ENCODE measurements at places on chromosomes 3 and 15. TPM values are rescaled to one million over a fixed set of nuclear protein-coding genes. Genes with fewer than 3 reads are reported as not detected.

The DLL4 gene
- polyA plus RNA-seq: 13.7 TPM

The MAGEL2 gene
- polyA plus RNA-seq: 3.8 TPM

DNA sequence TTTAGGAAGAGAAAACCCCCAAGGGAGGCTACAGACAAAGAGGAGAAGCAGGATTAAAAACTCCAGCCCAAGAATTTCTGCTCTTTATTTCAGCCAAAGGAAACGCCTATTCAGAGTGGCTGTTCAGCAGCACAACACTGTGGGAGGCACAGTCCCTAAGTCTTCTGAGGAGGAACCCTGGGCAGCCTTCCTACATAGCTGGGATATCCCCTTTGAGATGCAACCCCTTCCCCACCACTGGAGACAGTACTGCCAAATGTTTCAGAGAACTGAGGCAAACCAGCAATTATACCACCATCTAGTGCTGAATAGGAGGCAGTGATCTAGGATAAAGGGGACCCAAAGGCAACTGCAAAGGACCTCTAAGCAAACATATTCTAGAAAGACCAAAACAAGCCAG, 168.1 kb downstream of the VPS13C start:
- no peak for DNase-seq

- no peak for DNase-seq
These were observed 32.5 kb downstream of the PLXNA1 start for GRCh38 chr3:127015282-127016042.

DNA sequence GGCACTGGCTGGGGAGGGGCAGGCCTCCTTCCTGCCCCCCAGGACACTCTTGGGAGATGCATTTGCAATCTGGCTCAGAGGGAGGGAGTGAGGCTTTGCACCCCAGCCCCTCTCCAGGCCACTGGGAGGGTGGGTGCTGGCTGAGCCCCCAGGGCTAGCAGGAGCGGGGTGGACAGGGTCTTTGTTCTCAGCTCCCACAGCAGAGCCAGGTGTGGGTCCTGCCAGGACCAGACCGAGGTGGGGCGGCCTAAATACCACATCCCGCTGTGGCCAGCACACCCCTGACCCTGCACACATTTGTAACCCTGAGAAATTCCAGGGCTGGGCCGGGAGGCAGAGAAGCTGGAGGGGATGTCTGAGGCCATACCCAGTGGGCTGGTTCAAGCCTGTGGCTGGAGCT, 41.0 kb downstream of the STARD5 start:
- no peak for DNase-seq

DNA sequence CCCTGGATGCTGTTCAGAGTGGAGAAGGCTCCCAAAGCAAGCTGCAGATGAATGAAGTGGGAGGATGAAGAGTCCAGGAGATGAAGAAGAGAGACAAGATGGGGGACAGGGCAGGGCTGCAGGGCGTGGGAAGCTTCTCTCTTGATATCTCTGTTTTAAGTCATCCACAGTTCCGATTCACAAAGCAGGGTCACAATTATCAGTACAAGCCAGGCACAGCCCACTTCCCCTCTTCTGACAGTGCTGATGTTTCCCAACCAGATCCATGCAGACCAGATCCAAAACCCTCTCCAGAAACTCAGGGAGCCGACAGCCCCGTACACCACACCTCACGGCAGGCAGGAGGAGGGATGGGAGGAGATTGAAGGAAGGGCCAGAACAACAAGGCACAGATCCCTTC, 31.1 kb downstream of the NTRK3 start:
- no peak for DNase-seq

DNA sequence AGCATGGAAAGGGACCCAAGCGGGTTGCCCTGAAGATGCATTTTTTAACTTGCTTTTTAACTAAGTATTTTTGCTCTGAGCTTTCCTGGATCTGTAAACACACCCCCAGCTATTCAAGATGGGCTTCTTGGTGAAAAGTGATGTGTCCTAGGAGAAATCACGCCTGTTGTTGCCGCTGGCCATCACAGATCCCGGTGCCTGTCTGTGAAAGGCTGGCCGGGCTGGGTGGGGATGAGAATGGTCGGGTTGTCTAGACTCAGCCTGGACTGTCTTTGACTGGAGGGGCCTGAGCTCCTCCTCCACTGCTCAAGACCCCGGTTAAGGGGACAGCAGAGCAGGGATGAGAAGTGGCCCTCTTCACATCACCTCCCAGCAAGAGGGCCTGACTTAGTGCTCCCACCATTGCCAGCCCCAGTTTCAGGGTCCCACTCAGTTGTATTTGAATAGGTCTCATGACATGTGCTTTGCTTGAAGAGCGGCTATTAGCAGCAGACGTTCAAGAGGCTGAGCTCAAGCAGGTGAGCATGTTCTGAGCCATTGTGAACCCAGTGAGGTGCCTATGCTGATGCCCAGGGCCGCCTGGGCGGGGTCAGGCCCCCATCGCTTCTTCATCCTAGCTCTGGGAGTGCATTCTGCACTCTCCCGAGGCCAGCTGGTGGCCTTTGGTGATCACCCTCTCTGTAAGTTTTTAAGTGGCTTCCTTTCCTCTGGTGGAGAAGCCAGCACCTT, 79.9 kb downstream of the IGF1R start:
- no peak for DNase-seq

Data from right lung (tissue), 10 donors.